Midbrain (tissue), 1 donor: ENCODE measurements at places on chromosomes 3 and 15.

DNA sequence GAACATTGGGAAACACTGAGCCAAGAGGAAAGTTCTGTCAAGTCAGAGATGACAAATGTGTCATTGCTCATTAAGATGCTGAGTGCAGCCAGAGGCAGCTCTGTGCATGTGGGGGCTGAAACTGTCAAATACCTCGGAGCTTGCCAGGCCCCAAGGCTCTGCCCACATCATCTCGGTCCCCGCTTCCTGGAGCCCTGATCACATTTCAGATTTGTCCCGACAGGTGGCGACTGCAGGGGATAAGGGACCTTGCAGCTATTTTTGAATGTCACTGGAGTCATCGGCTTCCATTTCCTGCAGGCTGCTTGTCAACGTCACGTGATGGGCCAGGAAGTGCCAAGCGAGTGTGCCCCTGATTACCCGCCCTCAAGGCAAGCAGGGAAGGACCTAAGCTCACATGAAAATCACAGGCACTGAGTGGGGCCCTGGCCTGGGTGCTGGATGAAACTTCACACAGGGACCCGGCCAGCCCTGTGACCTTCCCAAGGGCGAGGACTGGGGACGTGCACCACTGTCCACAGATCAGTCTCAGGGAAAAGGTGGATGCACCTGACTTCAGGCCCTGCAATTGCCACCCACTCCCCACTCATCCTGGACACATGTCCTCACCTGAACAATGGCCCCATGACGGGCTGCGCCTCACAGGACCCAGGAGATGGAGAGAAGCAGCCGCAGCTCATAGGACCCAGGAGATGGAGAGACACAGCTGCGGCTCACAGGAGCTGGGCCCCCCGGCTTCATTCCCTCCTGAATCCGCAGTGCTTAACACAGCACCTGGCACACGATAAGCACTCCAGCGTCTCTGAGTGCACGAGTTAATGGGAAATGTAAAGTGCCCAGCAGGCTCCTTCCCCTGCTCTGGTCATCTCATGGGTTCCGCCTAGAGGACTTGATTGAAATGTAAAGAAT lies 73.4 kb downstream of the NUP210 start:
- DNase-seq: no peak

GRCh38 chr3:9669720-9670432 lies 20.6 kb downstream of the MTMR14 start:
- no peak for DNase-seq

- DNase-seq: no peak
These were observed 107.5 kb upstream of the THBS1 start for GRCh38 chr15:39473298-39473947.

- peak; percentile 69 for DNase-seq
These were observed 328.1 kb downstream of the LRTM1 start for GRCh38 chr3:54599716-54600115.

- no peak for DNase-seq
These were observed 8.6 kb downstream of the SNRK start for GRCh38 chr3:43294975-43295374.

DNA sequence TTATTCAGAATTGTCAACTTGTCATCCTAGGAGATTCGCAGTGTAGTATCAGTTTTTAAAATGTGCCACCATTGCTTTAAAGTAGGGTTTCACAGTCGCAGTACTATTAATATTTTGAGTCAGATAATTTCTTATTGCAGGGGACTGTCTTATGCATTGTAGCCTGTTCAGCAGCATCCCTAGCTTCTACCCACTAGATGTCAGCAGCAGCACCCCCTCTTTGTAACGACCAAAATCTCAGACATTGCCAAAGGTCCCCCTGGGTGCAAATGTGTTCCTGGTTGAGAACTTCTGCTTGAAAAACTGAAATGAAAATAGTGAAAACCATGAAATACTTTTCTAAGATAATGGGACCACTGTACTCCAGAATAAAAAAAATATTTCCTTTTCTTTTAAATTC lies 474.8 kb downstream of the CNTN3 start:
- no peak for DNase-seq

DNA sequence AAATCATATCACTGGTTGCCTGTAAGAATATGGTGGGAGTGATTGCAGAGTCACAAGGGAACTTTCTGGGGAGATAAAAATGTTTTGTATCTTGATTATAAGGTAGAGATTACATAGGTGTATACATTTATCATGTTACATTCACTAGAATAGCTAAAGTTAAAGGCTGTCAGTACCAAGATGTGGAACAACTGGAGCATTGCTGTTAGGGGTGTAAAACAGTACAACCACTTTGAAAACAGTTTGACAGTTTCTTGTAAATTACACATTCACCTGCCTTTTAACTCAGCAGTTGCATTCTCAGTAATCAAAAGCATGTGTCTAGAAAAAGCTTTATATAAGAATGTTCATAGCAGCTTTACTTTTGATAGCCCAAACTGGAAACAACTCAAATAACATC lies 27.6 kb downstream of the RASA2 start:
- no peak for DNase-seq

DNA sequence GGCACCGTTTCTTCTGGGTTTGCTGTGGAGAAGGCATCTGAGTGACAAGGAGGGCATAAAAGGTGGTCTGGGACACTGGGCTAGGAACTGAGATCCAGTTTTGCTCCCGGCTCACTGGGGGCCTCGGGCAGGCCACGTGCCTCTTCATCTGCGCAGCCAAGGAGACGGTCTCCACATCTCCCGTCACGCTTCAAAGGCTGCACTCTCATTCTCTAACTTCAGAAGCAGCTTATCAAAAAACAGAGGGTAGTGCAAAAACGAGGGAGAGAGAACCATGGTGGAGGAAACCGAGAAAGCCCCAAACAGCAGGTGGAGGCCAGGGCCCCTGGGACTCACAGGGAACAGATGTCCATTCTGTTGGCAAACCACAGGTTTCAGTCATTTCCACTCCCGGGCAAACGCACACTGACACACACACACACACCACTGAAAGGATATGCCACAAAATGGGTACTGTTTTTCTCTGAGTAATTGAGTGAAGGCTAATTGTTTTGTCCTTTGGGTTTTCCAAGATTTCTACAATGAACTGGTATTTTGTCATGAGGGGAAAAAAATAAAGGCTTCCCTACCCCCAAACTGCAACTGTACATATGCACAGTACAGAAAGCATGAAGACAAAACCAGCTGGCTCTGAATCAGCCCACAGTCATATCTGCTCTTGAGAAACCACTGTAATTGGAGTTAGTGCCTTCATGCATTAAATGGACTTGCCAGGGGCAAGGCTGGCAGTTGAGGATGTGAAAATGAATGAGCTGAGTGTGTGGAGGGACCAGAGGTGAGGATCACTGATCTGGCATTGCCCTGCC lies 71.9 kb downstream of the MGLL start:
- no peak for DNase-seq

GRCh38 chr15:98896802-98897732 lies 110.5 kb downstream of the PGPEP1L start:
- no peak for DNase-seq

DNA sequence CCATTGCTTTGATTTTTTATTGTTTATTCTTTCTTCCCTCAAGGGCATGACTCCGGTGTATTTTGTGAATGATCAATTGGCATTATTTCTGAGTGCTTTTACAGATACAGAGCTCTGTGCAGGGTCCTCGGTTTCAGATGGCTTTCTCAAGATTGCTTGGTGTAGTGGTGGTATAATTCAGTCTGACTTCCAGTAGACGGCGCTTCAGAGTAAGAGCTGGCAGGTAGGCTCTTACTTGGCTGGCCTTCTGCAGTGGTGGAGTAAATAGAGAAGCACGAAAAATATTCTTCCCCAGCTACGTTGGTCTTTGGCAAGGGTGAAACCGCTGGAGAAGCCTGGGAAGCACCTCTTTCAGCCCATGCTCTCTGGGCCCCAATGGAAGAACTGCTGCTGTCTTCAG lies 723.0 kb upstream of the BCHE start:
- no peak for DNase-seq

GRCh38 chr3:141440942-141441341 lies 45.9 kb upstream of the RASA2 start:
- DNase-seq: no peak

DNA sequence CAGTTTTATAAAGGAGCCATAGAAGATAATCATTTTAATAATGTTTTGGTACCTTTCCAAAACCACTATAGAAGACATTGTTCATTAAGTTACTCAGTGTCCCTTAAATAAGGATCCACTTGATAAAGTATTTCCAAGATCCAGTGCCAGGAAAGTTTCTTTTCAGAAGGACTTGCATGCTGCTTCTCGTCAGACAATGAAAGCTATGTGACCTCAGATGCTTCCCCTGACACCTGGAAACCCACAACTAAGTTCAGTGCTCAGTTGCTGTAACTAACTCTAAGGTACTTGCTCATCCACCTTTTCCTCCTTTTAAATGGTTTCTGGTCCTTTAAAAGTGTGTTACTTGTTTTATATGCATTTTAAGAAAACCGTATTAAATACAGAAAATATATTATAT lies 7.3 kb downstream of the SSR3 start:
- no peak for DNase-seq

DNA sequence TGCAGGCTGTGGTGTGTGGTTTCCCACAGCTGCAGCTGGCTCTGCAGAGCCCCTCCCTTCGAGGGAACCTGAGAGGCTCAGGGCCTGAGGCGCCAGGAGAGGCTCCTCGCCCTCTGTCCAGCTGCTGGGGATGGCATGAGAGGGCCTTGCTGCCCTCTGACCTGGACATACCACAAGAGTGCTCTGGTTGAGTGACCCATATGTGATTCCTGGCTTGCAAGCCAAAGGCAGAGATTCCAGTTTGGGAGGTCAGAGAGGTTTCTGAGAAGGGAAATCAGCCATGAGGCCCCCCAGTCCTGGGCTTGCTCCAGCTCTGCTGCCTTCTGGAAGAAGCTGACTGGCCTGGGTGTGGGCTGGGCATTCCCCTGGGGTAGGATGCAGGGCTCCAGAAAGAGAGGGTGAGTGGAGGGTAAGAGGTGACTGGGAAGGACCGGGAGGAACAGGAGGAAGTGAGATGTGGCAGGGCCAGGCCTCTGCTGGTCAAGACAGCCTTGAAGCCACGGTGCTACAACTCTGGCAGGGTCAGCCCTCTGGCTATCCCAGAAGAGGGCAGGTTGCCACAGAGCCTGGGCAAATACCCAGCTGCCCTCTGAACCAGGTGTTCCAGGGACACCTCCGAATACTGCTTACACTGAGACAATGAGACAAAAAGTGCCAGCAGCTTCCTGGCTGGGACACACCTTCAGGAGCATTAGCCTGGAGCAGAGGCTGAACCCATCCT lies 16.0 kb upstream of the SRP14 start:
- DNase-seq: no peak

DNA sequence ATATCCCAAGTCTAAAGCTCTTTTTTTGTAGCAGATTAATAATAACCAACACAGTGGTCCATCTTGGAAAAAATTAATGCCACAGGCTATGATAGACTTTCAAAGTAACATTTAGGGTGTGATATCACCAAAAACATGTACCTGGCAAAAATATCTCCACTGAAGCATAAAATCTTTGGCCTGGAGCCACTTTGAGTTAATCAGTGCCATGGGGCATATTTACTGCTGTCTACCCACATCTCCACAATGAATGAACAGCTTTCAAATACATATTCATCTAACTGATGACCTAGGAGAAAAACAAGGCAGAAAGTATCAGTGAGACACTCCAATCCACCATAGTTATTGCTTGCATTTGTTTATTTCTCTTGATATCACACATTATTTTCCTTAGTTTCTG lies 296.0 kb upstream of the MDFIC2 start:
- no peak for DNase-seq

DNA sequence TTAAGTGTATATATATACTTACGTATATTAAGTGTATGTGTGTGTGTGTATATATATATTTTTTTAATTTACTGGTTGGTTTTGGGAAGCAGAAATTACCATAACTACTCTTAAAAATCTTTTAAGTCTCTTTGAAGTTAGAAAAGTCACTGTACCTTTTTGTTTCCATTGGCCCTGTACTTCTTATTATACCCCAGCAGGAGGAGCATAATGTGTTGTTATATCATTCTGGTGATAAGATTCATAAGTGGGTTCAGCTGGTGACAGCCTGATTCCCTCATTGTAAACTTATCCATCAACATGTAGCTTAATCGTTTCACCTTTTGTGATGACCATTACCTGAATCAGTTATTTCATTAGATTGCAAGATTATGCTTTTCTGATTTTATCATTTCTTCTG lies 30.8 kb downstream of the MLH1 start:
- no peak for DNase-seq

DNA sequence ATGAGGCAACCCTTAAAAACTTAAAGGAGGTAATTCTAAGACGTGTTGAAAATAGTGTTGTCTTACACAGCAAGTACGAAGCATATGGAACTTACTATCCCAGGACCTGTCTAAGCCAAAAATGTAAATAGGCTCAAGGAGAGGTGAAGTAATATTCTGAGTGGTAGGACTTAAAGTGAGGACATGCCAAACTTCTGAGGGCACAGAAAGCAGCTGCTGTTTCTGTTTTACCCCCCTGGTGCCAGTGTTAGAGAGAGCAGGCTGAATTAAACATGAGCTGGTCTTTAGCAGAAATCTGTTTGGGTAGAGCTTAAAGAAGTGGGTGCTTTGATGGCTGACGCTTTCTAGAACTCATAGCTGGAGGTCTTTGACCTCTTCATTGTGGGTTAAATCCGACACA lies 149.7 kb upstream of the NPHP3 start:
- no peak for DNase-seq

- no peak for DNase-seq
These were observed 190.1 kb downstream of the UACA start for GRCh38 chr15:70573121-70573850.

GRCh38 chr3:95926904-95927501 lies 887.4 kb upstream of the EPHA6 start:
- DNase-seq: no peak

- no peak for DNase-seq
These were observed 107.2 kb upstream of the RASGRP1 start for GRCh38 chr15:38671675-38672254.

DNA sequence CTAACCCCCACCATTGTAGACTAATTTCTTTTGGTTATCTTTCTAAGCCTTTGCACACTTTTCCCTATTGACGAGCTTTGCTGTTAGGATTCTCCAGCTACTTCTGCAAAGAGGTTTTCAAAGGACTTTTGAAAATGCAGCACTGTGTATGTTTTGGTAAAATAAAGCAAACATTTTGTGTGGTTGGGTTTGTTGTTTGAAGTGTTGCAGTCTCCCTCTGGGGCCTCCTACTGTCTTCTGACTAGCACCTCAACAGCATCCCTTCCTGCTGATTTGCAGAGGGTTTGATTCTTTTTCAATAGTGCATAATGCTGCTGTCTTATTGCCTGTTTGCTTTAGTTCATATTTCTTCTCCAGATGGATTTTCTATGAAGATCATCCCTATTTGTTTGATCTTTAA lies 775.1 kb upstream of the CFAP20DC start:
- DNase-seq: no peak
